ENCODE measurements at places on chromosomes 2 and 18.

DNA sequence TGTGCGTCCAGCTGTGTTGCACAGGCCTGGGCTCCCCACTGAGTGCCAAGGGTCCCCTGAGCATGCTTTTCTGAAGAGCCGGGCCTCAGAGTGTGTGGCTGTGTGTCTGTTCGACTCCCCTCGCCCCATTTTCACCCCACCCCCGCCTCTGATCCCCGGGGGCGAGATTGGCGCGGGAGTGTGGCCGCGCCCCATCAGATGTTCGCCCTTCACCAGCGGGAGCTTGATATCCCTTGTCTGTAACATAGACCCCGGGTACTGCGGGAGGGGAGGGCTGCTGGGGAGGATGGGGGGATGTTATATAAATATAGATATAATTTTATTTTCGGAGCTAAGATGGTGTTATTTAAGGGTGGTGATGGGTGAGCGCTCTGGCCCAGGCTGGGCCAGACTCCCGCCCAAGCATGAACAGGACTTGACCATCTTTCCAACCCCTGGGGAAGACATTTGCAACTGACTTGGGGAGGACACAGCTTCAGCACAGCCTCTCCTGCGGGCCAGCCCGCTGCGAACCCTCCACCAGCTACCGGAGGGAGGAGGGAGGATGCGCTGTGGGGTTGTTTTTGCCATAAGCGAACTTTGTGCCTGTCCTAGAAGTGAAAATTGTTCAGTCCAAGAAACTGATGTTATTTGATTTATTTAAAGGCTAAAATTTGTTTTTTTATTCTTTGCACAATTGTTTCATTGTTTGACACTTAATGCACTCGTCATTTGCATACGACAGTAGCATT lies 1.5 kb downstream of the RHOB start:
- ATAC-seq: no peak

GRCh38 chr2:18290386-18290785 lies 270.1 kb downstream of the RDH14 start:
- no peak for ATAC-seq

DNA sequence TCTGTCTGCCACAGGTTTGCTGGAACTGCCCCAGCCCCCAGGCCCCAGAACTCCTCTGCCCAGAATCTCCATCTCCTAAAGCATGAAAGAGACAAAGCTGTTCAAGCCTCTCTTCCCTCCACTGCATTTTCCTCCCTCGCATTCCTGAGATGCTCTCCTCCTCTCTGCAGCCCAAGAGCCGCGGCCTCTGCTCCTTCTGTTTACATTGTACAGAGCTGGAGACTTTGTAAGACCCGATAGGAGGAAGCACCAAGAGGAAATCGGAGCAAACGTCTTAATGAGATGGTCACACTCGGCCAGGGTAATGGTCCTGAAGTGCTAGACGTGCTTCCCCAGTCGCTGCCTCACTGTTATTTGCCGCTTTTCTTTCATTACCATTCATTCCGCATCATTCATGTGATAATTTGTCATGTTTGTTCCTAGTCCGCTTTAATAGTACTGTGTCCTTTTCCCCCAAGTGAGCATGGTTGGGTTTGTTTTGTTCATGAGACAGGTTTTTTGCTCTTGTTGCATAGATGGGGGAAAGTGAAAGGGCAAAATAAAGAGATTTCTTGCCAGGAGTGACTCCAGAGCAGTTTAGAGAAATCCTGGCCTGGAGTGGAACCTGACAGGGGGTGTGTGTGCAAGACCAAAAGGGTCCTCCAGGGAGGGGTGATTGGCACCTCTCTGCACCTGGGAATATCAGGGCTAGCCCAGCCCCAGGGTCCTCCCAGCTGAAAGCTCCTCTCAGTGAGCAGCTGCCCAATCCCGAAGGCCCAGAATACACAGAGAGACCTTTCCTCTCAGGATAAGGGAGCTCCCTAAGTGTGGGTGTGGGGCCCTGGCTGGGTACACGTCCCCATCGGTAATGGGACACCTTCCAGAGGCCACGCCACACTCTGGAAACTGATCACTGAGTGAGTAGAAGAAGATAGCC lies 44.9 kb upstream of the ID2 start:
- ATAC-seq: no peak

- no peak for ATAC-seq
These were observed 42.8 kb downstream of the STK25 start for GRCh38 chr2:241465543-241465942.

GRCh38 chr18:51943281-51943680 lies 396.7 kb upstream of the DCC start:
- no peak for ATAC-seq

DNA sequence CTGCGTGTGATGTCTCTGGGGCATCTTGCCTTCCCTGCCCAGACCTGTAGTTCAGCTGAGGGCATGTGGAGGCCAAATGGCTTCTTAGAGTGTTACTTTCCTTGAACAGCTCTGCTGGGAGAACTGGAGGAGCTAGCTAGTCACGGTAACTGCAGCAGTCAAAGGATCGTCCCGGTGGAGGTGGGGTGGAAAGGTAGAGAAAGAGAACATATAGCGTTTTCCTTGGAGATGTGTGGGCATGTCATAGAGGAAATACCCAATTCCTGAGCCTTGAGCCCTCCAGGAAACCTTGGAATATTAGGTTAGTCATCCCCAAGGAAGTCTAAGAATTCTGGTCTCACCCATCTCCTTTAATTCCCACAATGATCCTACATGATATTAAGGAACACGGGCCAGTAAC lies 33.5 kb upstream of the IL37 start:
- ATAC-seq: no peak

- ATAC-seq: peak; percentile 94
These were observed 148.6 kb downstream of the B3GNT2 start for GRCh38 chr2:62344472-62344871.

DNA sequence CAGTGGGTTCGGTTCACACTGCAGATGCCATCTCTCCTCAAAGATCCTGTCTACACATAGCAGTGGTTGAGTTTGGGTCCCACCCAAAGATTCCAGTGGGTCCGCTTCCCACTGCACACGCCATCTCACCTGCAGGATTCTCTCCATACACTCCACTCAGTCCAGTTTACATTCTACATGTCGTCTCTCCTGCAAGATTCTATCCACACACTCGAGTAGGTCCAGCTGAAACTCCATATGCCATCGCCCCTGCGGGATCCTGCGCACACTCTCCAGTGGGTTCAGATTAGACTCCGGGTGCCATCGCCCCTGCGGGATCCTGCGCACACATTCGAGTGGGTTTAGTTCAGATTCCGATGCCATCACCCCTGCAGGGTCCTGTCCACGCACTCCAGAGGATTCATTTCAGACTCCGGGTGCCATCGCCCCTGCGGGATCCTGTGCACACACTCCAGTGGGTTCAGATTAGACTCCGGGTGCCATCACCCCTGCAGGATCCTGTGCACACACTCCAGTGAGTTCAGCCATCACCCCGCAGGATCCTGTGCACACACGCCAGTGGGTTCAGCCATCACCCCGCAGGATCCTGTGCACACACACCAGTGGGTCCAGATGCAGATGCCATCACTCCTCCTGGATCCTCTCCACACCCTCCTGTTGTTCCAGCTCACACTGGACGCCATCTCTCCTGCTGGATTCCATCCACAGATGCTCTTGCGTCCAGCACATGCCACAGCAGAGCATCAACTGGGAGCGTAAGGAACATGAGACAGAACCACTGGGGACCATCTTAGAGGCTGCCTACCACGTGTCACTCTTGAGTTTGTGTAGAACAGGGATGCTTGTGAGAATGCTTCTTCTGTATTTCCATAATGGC lies 3.0 kb upstream of the PXDN start:
- no peak for ATAC-seq

GRCh38 chr2:225334514-225334913 lies 65.0 kb upstream of the NYAP2 start:
- no peak for ATAC-seq

DNA sequence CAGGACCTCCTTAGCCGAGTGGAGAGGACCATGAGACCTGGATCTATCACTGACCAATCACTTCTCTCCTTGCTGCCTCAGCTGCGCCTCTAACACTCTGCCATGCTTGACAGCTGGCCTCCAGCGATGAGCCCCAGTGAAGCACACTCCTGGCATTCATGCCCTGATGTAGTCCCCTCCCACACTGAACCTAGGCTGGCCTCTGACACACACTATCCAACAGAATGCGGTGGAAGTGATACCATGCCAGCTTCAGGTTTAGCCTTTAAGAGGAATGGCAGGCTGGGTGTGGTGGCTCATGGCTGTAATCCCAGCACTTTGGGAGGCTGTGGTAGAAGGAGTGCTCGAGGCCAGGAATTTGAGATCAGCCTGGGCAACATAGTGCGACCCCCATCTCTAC lies 73.7 kb upstream of the LAPTM4A start:
- peak; percentile 13 for ATAC-seq

- no peak for ATAC-seq
These were observed 60.8 kb downstream of the NCKAP1 start for GRCh38 chr2:182977463-182977862.

- ATAC-seq: no peak
These were observed 264.1 kb downstream of the EXOC6B start for GRCh38 chr2:72561621-72562318.

All from stimulated activated memory B cell treated with anti-CD40 and anti-IgM and Interleukin-4, amounts not matched to agents 10 μg/mL and 1 μg/mL and 100 μg/mL, for 72 hours (primary cell).